ENCODE measurements at places on chromosomes 11 and 22.

DNA sequence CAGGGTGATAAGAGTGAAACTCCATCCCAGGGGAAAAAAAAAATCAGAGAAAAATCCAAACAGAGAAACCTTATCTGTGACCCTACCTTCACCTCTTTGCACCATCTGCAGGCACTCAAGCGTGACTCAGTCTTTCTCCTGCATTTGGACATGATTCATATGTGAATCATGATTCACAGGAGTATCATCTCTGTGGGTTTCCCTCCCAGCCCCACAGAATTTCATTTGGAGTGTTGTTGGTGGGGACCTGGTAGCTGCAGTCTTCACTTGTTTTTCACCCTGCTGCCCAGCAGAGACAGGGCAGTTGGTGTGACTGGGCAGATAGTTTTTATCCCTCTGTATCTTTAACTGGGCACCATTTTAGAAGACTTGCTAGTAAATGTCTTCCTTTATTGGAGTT is 75.7 kb downstream of the DEPDC5 start:
- DNase-seq, result no peak

GRCh38 chr11:60798631-60799030 is 13.5 kb downstream of the MS4A10 start:
- DNase-seq, result no peak

DNA sequence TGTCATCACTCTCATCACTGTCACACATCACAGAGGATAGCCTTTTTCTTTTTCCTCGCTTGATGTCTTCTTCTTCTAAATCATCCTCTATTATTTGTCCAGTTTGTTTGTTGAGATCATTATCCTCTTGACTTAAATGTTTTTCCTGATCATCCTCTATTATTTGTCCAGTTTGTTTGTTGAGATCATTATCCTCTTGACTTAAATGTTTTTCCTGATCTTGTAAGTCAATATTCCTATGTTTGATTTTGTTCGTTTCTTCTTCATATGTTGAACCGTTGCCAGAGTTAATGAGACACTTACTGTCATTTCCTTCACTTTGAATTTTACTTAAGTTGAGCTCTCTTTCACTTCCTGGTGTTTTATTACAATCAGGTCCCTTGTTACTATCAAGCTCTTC is 5.6 kb downstream of the CCDC82 start:
- DNase-seq, result peak; percentile 71

- no peak for DNase-seq
Measured at GRCh38 chr11:86579406-86579731, 93.0 kb downstream of the ME3 start.

Data from DMS153 (cell line).